Activated T-helper 2 cell treated with anti-CD3 and anti-CD28 coated beads, Interferon-gamma antibody, Interleukin-2, Interleukin-4, amounts not matched to agents 10 μg/mL and 5 μg/mL and 100 μg/mL, durations not matched to agents 14 hours and 24 hours and 36 hours (primary cell): ENCODE measurements at places on chromosomes 11 and 22. TPM values are rescaled to one million over a fixed set of nuclear protein-coding genes. Genes with fewer than 3 reads are reported as not detected.

DNA sequence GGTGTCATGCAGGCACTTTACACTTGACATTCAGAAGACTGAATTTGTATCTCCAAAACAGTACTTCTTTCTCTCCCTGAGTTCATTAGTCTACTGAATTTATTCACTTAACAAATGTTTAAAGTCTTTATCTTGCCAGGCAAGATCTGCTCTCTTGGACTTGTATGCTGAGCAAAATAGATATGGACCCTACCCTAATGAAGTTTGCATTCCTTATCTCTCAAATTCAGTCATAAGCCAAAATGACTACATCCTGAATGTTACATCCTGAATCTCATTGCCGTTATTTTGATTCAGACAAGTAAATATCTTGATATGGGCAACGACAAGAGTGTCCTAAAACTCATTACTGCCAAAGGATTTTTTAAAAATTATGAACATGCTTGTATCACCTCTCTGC, 29.7 kb downstream of the FAR1 start:
- no peak for DNase-seq

DNA sequence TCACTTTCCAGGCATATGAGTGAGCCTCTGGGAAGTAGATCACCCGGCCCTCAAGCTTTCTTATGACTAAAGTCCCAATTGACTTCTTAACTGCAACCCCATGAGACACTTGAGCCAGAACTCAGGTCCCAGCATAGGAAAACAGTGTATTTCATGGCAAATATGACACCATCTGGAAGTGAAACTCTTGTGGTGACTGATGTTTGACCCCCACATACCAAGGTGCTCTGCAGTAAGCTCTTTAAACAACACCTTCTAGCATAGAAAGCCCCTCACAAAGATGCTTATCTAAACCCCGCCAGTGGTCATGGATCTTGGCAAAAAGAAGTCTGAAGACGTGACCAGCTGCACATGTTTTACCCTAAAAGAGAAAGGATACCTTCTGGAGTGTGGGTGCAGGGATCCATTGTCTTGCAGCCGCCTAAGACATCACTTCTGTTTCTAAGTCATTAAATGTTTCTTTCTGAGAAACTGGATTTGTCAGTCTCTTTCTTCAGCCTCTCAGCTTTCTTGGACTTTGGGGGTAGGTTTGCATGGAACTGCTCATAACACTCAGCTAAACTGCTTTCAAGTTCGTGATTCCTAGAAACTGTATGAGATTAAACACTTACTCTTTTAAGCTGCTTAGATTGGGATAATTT, 7.4 kb upstream of the PELI3 start:
- DNase-seq = no peak

GRCh38 chr11:31643857-31644256, 134.3 kb downstream of the ELP4 start:
- DNase-seq = no peak

- no peak for DNase-seq
These were observed 245.6 kb upstream of the ZC3H12C start for GRCh38 chr11:109847621-109848020.

GGTLC2 gene
- total RNA-seq = not detected in 2 replicates

DNA sequence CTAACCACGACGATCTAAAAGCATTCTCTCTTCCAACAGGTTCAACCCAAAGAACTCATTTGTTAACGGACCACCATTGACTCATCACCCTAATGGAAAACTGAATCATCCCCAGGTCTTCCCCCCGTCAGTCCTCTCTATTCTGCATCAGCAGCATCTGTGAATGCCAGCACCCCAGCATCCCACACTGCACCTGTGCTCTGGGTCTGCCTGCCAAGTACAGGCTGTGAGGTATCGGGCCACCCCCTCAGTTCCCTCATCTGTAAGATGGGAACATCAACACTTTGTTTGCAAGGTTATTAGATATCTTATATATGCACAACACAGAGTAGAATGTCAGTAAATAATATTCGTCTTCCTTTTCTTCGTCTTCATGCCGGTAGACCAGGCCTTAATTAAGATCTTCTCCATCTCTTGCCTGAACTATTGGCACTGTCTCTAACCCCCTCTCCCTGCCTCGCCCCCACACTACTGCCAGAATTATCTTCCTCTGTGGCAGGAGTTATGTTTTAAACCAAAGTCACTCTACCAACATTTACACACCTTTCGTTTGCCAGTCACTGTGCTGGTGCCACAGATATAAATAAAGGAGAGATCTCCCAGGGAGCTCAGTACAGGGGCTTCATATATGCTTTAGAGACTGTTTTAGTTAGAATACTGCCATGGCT, 7.8 kb upstream of the TMPRSS4 start:
- DNase-seq = no peak

BMAL1 gene
- total RNA-seq = 17.9 and 21.1 TPM in 2 replicates

DNA sequence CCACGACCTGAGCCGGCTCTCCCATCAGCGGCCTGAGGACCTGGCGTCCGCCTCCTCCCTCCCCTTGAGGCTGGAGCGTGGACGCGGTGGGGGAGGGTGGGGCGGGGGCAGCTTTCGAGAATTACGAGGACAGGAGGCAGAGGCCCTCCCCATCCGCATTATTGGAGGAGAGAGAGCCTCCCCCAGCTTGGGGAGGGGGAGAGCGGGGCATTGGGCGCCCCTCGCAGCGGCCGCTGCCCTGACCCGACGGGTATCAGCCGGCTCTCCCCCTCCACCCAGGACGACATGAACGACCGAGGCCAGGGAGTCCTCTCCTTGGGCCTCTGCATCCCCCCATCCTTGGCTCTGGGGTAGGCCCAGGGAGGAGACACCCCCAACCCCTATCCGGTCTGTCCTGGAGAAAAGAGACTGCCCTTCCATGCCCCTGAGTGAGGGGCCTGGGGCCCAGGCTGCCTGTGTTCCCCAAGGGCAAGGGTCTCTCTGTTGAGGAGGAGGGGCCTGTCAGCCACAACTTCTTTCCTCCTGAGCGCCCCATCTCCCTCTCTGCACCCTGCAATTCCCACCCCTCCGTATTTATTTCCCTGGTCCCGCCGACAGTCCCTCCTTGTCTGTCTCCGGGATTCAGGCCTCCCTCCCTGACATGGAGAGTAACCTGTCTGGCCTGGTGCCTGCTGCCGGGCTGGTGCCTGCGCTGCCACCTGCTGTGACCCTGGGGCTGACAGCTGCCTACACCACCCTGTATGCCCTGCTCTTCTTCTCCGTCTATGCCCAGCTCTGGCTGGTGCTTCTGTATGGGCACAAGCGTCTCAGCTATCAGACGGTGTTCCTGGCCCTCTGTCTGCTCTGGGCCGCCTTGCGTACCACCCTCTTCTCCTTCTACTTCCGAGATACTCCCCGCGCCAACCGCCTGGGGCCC, 495 bp downstream of the GPR137 start:
- no peak for DNase-seq

MUC6 gene
- not detected in 2 replicates for total RNA-seq

- no peak for DNase-seq
These were observed at the start of gene PPP6R3 for GRCh38 chr11:68460741-68461574. PPP6R3 (plus strand) TSS chr11:68460752; CDS start chr11:68537665, 76,913 bp downstream.

GRCh38 chr11:122112470-122113365, 3.3 kb downstream of the BLID start:
- no peak for DNase-seq

C11orf65 gene
- 0.43 and 0.97 TPM in 2 replicates for total RNA-seq

- no peak for DNase-seq
These were observed 26.9 kb upstream of the ARFGAP3 start for GRCh38 chr22:42883970-42884369.

C22orf31 gene
- not detected in 2 replicates for total RNA-seq

TLCD5 gene
- 0.41 and 0.46 TPM in 2 replicates for total RNA-seq

GRCh38 chr11:16891964-16892363, 122.2 kb downstream of the PLEKHA7 start:
- no peak for DNase-seq

GRCh38 chr22:41334215-41334614, 32.9 kb downstream of the ZC3H7B start:
- DNase-seq = no peak

GRCh38 chr22:46079861-46080821, 70.2 kb upstream of the PPARA start:
- DNase-seq = no peak

MS4A2 gene
- not detected in 2 replicates for total RNA-seq

- DNase-seq = no peak
These were observed 240.6 kb downstream of the ETS1 start for GRCh38 chr11:128346804-128347203.

DNA sequence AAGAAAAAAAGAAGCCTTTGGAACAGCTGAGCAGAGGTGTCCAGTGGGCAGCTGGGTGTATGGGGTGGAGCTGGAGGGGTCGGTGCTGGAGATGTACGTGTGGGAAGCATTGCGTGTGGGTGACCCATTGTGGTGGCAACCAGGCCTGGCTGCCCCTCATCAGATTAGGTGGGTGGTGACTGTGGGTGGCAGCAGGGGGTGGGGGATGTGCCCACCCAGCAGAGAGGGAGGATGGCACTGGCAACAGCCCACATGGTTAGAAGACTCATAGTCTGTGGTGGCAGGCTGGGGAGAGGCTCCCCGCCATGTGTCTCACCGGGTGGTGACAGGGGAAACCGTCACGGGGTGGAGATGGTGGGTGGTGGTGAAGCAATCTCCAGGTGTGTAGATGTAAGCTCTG, 27.6 kb downstream of the TP53I11 start:
- DNase-seq = no peak

DNA sequence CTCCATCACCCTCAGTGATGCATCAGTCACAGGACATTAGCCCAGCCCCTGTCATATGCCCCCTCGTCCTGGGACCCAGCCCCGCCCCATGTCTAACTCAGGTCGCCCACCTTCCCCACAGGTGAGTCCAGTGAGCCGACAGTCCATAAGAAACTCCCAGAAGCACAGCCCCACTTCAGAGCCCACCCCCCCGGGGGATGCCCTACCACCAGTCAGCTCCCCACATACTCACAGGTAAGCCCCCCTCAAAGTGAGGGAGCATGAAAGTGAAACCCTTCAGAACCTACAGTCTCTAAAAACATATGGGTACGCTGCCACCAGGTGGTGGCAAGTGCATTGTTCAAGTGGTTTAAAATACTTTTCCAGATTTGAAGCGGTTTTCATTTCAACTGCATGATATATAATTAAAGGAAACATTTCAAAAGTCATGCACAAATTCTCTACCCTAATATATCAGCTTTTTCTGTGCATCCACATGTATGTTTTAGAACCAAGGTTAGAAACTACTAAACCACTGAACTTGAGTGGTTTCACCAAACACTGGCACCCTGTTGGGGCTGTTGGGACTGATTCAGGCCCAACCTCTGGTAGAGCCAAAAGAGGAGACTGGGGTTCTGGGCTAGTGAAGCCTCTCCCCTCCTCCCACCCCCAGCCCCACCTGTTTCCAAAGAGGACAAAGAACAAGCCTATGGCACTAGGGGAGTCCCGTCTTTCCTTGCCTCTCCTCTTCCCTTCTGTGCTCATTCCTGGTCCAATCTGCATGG, 17.3 kb downstream of the EPS8L2 start:
- DNase-seq = peak; percentile 50

OR5A1 gene
- total RNA-seq = not detected in 2 replicates

GRCh38 chr11:6390718-6391469, 620 bp downstream of the SMPD1 start:
- no peak for DNase-seq

LRP4 gene
- 0.07 and 0.21 TPM in 2 replicates for total RNA-seq

DNA sequence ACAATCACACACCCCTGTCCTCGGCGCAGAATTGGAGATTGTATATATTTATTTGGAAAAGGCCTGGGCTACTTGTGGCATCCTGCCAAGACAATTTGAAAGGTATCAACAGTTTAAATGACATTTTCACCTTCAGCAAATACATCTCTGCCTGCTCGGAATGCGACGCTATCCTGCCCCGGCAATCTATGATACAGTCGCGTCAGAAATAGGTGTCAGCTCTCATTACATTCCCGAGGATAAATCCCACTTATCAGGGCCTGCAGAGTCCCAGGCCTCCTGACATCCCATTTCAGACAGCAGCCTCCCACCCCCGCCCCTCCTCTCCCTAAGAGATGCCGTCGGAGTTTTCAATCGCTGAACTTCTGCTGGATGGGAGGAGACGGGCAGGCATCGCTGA, 114.7 kb downstream of the BRD1 start:
- DNase-seq = no peak

FOLR3 gene
- 0.18 and 0.51 TPM in 2 replicates for total RNA-seq

OR10D3 gene
- not detected in 2 replicates for total RNA-seq

OR56A3 gene
- total RNA-seq = not detected in 2 replicates

FXYD6 gene
- 0.11 and 0.18 TPM in 2 replicates for total RNA-seq

- DNase-seq = no peak
These were observed 27.5 kb upstream of the OR9I1 start for GRCh38 chr11:58152781-58153180.

DNA sequence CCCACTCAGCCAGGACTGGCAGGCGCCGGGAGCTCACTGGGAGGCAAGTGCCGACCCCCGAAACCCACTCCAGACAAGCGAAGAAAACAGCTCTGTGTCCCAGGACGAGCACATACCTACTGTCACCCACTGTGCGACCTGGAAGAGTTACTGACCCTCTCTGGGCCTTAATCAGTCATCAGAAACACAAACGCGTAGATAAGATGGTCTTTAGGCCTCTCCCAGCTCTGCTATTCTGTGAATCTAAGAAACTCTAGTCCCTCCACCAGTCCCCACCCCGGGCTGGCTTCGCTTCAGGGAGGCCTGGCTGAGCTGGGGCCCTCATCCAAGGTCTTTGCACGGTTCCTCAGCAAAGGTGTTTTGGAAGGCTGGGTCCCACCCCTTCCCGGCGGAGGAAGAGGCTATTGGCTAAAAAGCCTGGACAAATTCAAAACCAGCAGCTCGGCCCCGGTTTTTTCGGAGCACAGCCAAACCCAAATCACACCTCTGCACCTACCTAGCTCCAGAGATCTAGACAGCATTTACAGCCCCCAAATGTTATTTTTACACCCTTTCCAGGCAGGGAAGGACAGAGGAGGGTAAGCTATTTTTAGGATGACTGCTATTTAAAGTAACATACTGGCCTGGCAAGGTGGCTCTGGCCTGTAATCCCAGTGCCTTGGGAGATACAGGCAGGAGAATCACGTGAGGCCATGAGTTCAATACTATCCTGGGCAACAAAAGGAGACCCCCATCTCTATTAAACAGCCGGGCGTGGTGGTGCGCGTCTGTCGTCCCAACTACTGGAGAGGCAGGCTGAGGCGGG, 13.2 kb upstream of the HDHD5 start:
- DNase-seq = no peak

B4GALNT4 gene
- total RNA-seq = 1.5 and 2.9 TPM in 2 replicates

MMP27 gene
- not detected in 2 replicates for total RNA-seq

GRCh38 chr11:64836448-64837072, 7.9 kb downstream of the CDC42BPG start:
- DNase-seq = no peak

DNA sequence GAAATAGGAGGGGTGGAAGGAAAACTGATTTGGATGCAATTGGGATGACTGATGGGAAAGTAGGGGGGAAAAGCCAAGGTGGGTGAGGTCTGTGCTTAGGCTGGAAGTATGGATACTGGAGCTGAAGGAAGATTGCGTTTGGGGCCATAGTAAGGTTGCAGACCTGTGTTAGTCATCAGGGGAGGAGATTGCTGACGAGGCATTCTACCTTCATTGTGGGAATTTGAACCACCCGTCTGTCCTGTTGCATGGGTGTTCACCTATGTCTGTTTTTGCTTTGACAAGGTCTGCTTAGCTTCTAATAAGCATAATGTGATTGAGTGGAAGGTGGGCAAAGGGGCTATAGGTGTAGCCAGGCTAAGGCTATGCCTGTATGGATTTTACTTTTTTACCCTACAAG, 323.8 kb downstream of the BLID start:
- no peak for DNase-seq

DRICH1 gene
- 0.50 and 0.57 TPM in 2 replicates for total RNA-seq

CNIH2 gene
- 0.91 and 1.5 TPM in 2 replicates for total RNA-seq

MEI1 gene
- total RNA-seq = 24.6 and 26.1 TPM in 2 replicates

DEAF1 gene
- total RNA-seq = 61.2 and 72.0 TPM in 2 replicates

CDC42EP1 gene
- total RNA-seq = 0.74 and 1.1 TPM in 2 replicates

- no peak for DNase-seq
These were observed 72.3 kb upstream of the TP53I11 start for GRCh38 chr11:45023065-45023365.

GRCh38 chr22:21759646-21760376, 24.2 kb upstream of the YPEL1 start:
- DNase-seq = no peak

SRPRA gene
- total RNA-seq = 175 and 177 TPM in 2 replicates
